ENCODE measurements at places on chromosomes 5 and 9.
A peak's percentile ranks its signal among the peaks of the same experiment; 100 is the strongest.

DNA sequence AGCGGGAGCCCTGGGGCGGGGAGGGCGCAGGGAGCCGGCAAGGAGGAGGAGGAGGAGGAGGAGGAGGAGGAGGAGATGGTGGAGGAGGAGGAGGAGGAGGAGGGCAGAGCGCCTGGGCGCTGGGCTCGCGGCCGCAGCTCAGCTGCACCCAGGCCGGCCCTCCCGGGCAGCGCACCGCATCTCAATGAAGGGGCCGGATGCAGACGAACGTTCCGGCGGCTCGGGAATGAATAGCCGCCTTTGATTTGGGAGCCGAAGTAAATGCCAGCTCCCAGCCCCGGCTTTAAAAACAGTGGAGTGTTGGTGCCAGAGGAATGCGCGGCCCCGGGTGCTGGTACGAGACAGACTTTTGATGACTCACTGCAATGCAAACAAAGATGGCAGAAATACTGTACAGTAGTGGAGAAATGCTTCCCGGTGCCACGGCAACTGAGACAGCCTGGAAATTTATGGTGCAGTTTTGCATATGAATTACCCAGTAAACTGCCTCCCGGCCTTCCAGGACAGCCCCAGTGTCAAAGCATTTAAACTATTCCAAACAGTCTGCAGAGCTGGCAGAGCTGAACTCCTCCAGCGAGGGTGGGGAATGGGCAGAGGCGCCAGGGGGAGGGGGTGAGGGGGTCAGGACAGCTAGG is 43.1 kb downstream of the NACC2 start:
- peak; percentile 87 for DNase-seq

- DNase-seq, result no peak
Measured at GRCh38 chr5:160353379-160353778, 17.0 kb downstream of the C1QTNF2 start.

DNA sequence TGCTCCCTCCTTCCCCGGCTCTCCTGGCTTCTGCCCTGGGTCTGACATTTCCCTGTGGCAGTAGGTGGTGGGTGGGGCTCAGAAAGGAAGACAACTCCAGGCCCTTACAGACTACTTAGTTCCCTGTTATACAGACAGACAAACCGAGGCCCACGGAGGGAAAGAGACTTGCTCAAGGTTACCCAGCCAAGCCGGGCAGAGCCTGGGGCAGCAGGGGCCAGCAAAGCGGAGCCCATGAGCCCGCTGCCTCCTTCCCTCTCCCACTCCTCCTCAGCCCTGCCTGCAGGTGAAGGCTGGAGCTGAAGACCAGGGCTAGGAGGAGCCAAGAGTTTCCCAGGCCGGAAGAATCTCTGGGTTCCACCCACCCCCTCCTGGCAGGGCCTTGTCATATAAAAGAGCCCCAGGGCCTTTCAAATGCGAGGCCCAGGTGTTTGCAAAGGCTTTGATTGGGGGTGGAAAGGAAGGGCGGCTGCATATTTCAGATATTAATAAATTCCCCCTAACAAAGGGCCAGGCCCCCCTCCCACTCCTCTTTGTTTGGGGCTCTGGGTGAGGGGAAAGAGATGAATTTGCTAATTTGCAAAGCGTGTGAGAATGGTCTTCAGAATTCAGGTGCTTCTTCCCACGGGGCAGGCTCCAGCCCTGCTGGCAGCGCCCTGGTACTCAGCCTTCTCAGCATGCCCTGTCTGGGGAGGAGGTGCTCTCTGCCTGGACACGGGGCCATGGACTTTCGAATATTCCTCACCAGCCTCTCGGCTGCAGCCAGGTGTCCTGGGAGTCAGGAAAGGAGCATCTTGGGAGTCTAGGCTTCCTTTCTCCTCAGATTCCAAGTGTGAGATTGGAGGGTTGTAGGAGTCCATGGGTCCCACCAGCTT is 21.5 kb downstream of the SLC6A7 start:
- DNase-seq, result no peak

- DNase-seq, result no peak
Measured at GRCh38 chr9:137019891-137020683, 8.0 kb downstream of the ABCA2 start.

GRCh38 chr5:171914726-171915338 is 91.6 kb downstream of the FBXW11 start:
- no peak for DNase-seq

DNA sequence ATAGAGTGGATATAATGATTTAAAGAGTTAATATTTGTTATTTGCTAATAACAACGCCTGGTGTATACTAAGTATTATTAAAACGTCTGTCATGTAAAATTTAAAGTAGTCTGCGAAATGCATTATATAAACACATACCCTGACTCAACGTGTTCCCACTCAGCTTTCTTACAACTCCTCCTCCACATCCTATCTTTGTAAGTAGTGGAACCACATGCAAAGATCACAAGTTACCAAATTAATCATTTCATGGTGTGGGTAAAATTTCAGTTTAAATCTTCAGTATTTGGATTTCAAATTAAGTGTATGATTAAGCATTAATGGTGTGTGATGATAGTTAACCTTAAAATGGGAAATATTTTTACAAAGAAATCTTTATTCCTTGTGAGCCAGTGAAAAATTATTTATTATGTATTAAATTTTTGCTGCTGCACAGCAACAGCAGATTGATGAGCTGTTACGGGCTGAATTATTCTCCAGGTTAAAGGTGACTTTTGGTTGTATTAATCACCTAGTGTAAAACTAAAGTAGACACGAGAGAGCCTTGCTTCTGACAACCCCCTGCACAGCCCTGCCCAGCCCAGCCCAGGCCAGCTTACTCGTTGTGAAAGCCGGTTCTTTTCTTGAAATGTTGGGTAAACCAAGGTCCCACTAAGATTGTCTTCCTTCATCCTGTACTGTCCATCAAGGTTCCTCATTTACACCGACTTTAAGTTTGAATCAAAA is 373.5 kb downstream of the DTWD2 start:
- DNase-seq, result no peak

DNA sequence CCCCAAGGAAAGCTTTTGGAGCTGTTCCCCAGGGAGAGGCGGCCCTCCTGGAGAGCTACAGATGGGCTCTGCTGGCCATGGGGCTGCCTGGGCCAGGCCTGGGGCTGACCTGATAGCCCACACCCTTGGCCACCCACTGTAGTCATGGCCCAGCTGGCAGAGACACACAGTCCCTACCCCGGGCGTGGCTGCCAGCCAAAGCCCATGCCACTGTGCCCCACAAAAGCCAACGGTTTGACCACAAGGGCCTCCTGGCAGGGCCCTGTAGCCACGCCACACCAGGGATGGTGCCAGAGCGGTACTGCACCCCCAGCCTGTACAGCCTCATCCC is 15.2 kb downstream of the NACC2 start:
- DNase-seq, result no peak

DNA sequence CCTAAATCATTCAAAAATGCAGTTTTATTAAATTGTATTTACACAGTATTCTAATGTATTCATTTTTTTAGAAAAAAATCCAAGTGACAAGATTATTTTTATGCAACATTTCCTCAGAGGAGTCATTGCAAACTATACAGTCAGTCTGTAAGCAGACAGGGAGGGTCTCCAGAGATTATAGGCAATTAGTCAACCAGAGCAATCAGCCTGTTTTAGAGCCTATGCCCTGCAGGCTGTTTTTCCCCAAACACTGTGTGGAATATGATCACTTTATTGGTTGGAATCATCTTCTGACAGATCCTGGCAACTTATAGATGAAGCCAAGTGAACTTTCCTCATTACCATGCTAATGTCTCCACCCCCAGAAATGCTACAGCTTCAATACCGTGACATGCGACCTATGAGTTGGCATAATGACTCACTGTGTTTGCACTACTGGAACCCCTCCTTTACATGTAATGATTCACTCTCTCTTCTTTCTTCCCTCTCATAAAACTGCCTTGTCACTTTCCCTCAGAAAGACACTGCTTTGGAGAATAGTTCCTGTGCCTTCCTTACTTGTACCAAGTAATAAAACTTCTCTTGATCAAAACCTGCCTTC is 577.7 kb upstream of the FTMT start:
- peak; percentile 39 for DNase-seq

DNA sequence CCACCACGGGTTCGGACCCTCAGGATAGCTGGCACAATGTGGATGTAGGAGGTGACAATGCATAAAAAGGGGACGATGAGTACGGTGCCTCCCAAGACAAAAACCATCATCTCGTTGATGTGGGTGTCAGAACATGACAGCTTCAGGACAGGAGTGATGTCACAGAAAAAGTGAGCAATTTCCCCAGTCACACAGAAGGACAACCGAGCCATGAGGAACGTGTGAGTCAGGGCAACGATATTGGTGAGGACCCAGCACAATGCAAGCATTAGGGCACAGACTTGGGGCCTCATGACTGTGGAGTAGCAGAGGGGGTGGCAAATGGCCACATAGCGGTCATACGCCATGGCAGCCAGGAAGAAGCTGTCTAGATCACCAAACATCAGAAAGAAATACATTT is 491 bp downstream of the OR1N1 start:
- no peak for DNase-seq

DNA sequence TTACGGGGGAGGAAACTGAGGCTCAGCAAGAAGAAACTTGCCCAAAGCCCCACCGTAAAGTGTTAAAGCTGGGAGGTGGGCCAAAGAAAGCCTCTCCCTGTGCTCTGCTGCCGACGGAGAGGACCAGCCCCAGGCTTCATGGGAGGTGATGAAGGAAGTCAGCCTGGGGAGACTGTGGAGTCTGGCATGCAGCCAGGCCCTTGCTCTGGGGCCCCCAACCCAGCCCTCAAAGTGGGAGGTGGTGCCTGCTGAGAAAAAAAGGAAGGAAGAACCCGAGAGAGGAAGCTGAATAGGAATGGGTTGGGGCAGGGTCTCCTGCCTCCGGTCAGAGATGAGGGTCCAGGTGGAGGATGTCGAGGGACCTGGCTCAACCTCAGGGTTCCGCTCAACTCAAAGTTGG is 3.8 kb downstream of the RNF44 start:
- DNase-seq, result no peak

All from suppressor macrophage treated with lipopolysaccharide for 1 hour (primary cell).